ENCODE measurements at places on chromosomes 7 and 10.

DNA sequence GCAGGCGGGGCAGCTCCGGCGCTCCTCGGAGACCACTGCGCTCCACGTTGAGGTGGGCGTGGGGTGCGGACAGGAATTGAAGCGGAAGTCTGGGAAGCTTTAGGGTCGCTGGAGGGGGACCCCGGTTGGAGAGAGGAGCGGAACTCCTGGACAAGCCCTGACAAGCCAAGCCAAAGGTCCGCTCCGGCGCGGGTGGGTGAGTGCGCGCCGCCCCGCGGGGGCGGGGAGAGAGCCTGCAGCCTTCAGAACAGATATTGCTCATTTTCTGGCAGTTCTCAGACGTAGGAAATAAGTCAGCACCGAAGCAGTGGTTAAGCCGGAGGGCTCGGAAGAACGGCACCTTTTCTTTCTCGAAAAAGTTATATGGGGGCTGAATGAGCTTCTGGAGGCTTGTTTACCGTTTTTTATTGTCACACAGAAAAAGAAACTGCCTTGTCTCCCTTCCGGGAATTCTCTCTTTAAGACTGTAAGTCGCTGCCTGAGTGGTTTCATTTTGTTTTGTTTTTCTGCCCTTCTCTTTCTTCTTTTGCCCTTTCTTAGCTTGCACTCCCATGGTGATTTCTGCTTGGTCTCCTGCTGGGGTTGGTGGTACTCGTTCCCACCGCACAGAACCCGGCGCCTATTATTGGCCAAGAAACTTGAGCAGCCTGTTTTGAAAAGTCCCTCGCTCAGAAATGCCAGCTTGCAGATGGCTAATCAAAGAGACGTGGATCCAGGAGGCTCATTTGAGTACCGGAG lies 732 bp downstream of the FAS start:
- peak; percentile 82 for DNase-seq

GRCh38 chr10:119441151-119441821 lies 101.2 kb downstream of the RGS10 start:
- peak; percentile 34 for DNase-seq

- DNase-seq = no peak
These were observed 2.4 kb downstream of the HECTD2 start for GRCh38 chr10:91412354-91413087.

- no peak for DNase-seq
These were observed 542.1 kb downstream of the TCERG1L start for GRCh38 chr10:130769146-130770017.

DNA sequence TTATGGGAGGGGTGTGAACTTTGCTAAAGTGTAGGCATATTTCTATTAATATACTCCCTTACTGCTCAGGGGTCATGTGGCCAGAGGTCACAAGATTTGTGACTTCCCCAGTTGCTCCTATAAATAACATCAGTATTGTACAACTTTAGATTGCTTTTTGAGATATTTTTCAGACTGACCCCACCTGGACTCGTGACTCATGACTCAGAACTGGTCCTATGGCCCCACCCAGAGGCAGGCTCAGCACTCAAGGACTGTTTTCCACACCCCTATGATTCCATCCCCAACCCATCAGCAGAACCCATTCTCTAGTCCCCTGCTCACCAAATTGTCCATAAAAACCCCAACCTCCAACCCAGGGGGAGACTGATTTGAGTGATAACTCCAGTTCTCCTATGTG lies 2.7 kb upstream of the CUL2 start:
- no peak for DNase-seq

DNA sequence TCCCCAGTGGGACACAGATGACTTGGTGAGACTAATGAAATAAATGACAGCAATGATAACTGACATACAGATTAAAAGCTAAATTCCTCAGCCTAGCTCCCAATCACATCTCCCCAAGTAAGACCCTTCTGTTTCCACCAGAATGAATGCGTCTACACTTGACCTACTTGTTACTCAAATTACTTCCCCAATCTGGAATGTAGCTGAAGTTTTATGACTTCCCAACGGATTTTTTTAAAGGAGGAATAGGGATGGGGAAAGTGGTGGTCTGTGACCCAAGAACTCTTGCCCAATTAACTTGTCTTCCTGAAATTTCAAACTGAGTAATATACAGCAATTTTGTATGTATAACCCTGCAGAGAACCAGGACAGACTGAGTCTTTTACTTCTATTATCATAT lies 9.1 kb downstream of the H2AZ2 start:
- no peak for DNase-seq

- DNase-seq = no peak
These were observed 88.3 kb downstream of the PDE1C start for GRCh38 chr7:31981874-31982390.

- DNase-seq = no peak
These were observed 133.5 kb downstream of the TSPAN12 start for GRCh38 chr7:120724448-120724847.

DNA sequence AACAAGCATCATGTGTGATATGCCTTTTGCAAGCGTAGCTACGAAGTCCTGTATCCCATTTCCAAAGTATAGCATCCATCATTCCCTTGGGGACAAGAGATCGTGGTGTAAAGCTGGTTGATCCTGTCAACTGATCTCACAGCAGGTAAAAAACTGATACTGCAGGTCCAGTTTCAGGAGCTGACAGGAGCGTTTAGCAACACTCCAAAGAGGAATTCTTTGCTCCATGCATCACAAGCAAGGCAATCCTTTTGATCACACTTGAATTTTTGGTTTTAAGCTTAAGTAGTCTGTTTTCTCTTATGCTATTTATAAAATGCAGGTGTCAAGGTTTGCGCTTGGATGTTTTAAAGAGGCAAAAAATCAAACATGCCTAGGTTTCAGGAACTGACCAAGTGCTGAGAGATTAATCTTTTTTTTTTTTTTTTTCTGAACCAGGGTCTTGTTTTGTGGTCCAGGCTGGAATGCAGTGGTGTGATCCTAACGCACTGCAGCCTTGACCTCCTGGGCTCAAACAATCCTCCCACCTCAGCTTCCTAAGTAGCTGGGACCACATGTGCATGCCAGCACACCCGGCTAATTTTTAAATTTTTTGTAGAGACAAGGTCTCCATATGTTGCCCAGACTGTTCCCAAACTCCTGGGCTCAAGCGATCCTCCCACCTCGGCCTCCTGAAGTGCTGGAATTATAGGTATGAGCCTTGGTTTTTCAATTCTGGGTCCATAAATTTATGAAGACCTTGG lies 1.8 kb upstream of the ZDHHC4 start:
- DNase-seq = no peak

- DNase-seq = no peak
These were observed 30.6 kb downstream of the MYL10 start for GRCh38 chr7:101598422-101598985.

DNA sequence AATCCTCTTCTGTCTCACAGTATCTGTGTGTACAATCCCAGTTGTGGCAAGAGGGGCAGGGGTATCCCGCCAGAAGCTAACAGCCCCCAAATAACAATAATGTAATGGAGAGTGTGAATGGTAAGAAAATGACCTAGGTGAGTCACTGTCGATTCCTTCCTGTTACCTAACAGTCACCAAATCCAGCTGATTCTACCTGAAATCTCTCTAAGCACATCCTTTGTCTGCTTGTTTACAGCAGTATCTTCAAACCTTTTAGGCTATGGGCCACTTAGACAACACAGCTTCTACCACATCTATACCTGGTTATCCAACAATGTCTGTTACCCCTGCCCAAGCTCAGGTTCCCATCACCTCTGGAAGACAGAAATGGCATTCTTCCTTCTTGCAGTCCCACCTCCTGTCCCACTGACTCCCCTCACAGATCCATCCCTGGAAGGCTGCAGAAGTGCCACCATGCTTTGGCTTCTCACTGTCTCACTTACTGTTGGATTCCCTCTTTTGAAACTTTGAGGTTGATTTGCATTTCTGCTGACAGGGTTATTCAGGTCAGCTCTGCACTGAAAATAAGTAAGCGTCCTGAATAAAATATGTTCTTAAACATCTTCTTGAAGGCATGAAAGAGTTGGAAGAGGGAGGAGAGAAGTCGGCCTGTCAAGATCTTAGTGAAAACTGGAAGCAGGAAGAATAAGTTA lies 13.1 kb downstream of the PIP4K2A start:
- no peak for DNase-seq

GRCh38 chr10:113893570-113893969 lies 39.1 kb downstream of the NHLRC2 start:
- DNase-seq = no peak

- DNase-seq = no peak
These were observed 5.2 kb downstream of the RET start for GRCh38 chr10:43082087-43082486.

DNA sequence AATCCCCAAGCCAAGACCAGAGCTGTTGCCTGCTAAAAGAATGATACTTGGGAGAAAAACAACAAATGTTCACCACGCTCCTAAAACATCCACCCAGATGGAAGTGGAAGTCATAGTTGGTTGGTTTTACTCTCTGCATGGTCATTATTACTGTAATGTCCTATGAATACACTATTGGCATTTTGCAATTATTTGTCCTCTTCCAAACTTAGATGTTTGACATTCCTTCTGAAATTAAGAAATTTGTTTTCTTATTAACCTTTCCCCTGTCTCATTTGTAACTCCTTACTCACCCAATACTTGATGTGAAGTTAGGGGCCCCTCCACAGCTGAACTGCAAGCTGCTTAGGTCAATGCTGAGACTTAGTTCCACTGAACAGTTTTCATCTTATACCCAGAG lies 383.3 kb downstream of the INHBA start:
- no peak for DNase-seq

- DNase-seq = no peak
These were observed 3.8 kb downstream of the KMT2E start for GRCh38 chr7:105017657-105018365.

DNA sequence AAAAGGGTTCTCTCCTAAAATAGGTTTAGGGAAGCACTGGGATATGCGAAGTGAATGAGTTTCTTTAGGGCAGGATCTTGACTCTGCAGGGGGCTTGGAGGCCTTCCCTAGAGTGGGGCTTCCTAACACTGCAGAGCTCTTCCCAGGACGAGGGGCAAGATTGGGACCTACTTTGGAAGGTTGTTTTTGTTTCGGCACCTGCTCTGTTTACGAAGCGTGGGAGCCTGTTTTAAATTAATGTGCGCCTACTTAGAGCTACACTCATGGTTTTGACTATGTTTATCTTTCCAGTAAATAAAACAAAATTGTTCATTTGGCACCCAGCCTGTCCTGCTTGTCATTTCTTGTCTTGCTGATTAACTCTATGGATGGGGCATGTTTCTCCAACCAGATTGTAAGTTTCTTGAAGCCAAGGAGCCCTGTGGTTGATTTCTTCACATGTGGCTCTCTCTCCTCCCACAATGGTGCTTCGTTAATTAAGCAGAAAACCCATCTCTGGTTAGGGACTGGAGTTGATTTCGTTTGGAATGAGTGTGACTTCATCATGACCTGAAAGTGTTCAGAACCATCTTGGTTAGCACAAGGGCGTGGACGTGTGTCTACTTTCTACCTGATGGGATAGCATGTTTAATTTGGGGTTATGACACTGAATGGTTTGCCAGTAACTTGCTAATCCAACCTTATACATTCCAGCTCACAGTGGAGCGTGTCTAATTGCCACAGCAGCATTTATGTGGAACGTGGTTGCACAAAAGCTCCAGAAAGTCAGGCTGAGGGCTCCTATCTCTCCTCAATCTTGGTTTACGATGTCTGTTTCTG lies 98.1 kb downstream of the TCF7L2 start:
- peak; percentile 50 for DNase-seq

- DNase-seq = no peak
These were observed 70.9 kb downstream of the CDK1 start for GRCh38 chr10:60849217-60849616.

GRCh38 chr10:74213571-74214162 lies 62.6 kb downstream of the ADK start:
- peak; percentile 63 for DNase-seq

DNA sequence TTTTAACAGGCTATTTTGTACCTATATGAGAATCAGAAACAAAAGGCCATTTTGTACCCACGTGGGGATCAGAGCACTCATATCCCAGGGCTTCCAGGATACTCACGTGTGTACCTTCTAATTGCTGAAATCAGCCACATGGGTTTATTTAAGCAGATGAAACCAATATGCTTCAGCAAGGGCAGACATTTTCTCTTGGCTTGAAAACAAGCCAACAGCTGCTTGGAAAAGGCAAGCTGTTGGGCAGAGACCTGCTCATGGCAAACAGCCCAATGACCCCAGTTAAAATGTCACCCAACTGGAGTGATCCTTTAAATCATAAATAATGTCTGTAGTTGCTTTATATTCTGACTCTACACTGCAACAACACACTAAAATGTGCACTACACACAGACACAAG lies 26.5 kb upstream of the TOMM7 start:
- no peak for DNase-seq

GRCh38 chr7:39816462-39817060 lies 133.5 kb upstream of the CDK13 start:
- DNase-seq = no peak

DNA sequence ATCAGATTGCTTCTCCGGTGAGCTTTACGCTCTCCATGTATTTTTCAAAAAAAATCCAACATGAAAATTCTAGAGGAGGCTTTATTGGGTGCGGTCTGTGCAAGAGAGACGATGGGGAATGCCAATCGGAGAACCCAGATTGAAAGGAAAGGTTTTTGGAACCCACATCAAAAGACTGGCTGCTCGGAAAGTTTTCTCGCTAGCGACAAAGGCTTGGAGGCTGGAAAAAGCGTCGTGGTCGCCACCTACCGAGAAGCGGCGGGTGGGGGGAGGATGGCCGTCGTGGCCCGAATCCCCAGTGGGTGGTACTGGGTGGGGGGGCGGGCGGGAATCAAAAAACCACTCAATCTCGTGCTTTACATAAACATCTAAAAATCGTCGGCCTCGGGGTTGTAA lies 1.1 kb upstream of the GTF2I start:
- DNase-seq = no peak

GRCh38 chr10:42707234-42707633 lies 68.9 kb upstream of the ZNF33B start:
- DNase-seq = no peak

GRCh38 chr10:6011558-6011957 lies 34.2 kb upstream of the IL15RA start:
- no peak for DNase-seq

DNA sequence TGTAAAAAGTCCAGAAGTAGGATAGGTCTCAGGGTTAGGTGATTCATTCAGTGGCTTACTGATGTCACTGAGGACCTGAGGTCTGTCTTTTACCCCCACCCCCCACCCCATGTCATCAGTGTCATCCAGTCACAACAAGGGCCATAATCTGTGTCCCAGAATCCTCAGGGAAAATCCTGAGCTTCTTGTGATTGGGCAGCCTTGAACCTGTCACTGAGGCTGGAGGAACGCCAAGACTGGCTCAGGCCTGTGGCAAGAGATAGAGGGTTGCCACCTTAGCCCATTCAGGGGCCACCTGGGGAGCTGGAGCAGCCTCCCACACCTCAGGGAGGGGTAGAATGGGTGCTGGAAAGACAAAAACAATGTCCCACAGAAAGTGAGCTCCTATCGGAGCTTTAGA lies 29.7 kb downstream of the NUB1 start:
- DNase-seq = no peak

DNA sequence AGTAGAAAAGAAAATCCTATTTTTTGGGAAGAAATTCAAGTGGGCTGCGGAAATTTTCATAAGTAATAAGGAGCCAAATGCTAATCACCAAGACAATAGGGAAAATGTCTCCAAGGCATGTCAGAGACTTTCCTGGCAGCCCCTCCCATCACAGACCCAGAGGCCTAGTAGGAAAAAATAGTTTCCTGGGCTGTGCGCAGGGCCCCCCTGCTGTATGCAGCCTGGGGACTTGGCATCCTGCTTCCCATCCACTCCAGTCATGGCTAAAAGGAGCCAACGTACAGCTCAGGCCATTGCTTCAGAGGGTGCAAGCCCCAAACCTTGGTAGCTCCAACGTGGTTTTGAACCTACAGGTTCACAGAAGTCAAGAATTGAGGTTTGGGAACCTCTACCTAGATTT lies 12.8 kb upstream of the POT1 start:
- DNase-seq = no peak

All from astrocyte of the spinal cord (primary cell).